ENCODE measurements at places on chromosomes 1 and 21.
A peak's percentile ranks its signal among the peaks of the same experiment; 100 is the strongest.

DNA sequence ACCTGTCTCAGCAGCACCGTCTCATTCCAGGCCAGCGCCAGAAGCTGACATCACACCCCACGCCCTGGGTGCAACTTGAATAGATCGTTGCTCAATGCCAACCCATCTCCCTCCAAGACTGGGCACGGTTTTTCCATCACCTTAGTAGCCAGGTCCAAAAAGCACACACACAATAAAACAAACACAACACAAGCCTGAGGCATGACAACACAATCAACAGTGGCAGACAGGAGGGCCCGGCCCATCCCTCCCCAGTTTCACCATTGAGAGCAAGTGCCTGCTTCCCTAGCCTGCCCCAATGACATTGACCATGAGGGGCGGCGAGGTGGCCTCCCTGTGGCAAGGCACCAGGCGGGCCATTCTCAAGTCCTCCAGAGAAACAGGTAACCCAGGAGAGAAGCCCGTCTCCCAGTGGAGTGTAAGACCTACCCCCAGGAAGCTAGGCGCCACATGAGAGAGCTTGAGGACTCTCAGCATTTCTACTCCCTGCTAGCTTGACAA lies 2.7 kb downstream of the IFFO2 start:
- no peak for DNase-seq

- DNase-seq: no peak
Observed at GRCh38 chr1:161866241-161866640, 100.1 kb downstream of the ATF6 start.

GRCh38 chr21:16983420-16983819 lies 529.4 kb upstream of the CXADR start:
- DNase-seq: no peak

- DNase-seq: no peak
Observed at GRCh38 chr21:29342363-29342957, 43.7 kb downstream of the BACH1 start.

- no peak for DNase-seq
Observed at GRCh38 chr21:28458446-28458845, 534.2 kb downstream of the LTN1 start.

DNA sequence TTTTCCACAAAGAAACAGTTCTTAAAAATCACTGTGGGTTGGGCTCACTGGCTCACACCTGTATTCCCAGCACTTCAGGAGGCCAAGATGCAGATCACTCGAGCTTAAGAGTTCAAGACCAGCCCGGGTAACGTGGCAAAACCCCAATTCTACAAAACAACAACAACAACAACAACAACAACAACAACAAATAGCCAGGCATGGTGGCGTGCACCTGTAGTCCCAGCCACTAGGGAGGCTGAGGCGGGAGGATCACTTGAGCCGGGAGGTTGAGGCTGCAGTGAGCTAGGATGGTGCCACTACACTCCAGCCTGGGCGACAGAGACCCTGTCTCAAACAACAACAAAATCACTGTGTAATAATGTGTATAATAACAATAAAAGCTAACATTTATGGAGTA lies 40.8 kb downstream of the CDCP2 start:
- DNase-seq: no peak

GRCh38 chr1:212179394-212180076 lies 105.7 kb upstream of the PPP2R5A start:
- no peak for DNase-seq

DNA sequence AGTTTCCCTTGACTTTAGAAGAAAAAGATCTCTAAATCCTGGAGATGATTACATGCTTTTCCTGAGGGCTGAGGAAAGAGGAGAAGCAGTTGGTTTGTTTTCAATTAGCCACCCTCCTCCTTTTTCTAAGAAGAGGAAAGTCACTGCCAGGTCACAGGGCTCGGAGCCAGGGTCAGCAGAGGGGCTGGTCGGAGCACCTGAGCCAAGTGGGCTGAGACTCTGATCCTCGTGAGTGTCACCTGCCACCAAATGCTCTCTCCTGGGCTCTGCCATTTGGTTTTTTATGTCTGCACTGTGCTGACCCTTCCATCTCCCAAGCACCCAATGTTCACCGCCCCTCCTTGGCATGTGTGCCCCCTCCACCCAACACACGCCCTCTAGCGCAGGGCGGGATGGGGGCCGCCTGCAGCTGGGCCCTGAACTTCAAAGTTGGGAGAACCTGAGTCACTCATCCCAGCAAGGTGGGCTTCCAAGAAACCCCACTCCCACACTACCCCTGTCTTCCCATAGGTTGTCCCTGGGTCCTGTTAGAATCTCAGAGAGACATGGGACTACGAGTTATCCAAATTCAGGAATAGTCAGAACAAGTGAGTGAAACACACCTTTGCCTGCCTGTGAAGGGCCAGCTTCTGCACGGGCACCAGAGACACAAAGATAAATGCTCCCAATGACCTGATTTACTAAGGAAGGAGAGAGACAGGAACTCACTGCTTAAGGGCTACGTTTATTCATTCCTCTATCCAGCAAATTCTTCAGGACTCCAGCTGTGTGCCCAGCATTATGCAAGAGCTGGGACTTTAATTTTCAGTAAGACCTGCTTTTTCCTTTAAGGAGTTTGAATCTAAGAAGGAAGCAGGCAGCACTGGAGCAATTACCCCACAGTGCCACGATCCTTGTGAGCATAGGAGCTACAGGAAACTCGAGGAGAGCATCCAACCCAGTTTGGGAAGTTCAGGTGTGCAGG lies 127.5 kb downstream of the RHOU start:
- no peak for DNase-seq

DNA sequence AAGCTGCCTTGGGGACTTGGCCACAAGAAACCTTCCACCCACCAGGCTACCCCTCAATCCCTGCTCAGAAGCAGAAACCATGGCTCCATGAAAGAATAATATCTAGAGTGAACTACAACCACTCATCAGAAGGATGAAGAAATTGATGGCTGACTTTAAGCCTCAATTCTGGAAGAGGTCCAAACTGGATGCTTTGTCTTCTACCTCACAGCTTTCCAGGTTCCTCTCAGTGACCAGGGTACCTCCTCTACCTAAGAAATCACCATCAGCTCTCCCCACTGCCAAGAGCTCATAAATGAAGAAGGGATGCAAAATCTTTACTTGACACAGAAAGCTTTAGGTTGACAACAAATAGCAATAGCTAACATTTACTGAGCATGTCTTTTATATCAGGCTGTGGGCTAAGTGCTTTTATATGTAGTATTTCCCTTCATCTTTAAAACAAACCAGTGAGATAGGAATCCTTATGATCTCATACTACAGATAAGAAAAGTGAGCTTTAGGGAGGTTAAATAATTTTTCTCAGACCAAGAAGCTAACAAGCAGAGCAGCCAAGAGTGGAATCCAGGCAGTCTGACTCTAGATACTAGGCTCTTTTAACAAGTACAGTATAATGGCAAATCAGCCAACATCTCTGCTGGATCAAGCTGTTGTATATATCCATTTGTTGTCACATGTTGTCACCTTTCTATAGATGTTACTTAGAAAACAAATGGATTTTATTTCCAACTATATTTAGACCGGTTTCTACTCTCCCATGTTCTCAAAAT lies 243.0 kb upstream of the SGIP1 start:
- DNase-seq: no peak

DNA sequence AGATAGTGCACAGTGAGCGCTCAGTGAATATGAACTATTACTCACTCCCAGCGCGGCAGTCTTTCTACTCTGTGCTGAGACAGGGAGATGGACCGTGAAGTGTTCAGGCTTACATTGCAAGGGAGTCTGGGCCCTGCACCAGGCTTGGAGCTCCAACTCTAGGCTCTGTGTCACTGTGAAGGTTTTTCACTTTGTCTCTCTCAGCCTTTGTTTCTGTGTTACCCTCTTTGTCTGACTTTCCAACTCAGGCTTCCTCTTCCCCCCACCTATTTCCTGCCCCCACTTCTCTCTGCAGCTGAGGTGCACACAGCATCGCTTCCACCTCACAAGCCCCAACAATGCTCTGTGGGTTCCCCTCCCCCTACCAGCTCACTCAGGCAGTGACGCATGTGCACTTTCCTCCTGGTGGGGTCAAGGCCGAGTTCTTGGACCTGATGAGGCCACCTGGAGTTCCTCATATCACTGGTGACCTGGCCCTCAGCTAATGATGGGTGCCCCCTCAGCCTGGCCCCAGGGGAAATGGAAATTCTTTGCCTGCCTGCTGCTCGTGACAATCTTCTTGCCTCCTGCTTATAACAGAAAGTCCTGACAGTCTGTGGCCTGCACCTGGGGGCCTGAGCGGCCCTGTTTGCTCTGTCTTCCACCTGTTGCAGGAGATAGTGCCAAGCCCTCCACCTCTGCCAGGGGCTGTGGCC lies 1.1 kb upstream of the LCK start:
- no peak for DNase-seq

GRCh38 chr1:70072231-70072751 lies 133.1 kb downstream of the LRRC40 start:
- DNase-seq: no peak

GRCh38 chr1:210328032-210328745 lies 513 bp upstream of the HHAT start:
- no peak for DNase-seq

GRCh38 chr1:232965912-232966217 lies 15.5 kb downstream of the NTPCR start:
- DNase-seq: no peak

DNA sequence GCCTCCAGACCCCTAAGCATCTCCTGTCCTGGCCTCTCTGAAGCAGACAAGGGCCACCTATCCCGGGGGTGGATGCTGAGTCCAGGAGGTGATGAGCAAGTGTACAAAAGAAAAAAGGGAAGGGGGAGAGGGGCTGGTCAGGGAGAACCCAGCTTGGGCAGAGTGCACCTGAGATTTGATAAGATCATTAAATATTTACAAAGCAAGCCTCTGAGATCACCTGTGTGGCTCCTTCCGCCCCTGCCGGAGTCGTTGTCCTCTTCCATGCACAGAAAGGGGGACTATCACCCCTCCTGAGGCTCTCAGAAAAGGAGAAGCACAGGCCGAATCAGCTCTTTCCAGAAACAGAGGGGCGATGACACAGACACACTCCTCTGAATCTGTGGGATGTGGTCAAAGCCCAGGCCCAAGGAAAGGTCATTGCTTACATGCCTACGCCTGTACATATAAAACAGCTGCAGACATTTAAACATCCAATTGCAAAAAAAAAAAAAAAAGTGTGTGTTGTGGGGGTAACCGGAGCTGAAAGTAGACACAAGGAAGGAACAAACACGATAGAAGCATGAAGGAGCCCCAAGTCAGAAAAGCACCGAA lies 30.9 kb downstream of the PRSS38 start:
- no peak for DNase-seq

- DNase-seq: no peak
Observed at GRCh38 chr1:156491151-156491949, 9.2 kb downstream of the MEF2D start.

DNA sequence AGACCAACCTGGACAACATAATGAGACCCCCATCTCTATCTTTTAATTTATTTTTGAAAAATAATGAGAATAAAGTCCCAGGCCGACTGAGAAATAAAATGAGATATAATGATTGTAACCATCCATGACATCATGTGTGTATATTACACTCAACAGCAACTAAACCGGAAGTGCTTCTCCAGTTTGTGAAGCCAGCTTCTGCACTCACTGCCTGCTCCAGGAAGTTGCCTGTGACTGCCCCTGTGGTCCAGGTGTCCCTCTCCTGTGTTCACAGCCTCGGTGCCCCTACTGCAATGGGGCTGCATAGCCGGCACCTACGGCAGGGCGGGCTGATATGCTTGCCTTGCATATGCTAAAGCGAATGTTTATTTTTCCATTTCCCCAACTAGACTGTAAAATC lies 68.3 kb downstream of the SSBP3 start:
- no peak for DNase-seq

GRCh38 chr1:237258871-237259270 lies 216.9 kb downstream of the RYR2 start:
- DNase-seq: no peak

GRCh38 chr1:42730988-42731387 lies 9.0 kb downstream of the CLDN19 start:
- peak; percentile 69 for DNase-seq

- DNase-seq: no peak
Observed at GRCh38 chr1:92123868-92124267, 43.7 kb downstream of the BTBD8 start.

DNA sequence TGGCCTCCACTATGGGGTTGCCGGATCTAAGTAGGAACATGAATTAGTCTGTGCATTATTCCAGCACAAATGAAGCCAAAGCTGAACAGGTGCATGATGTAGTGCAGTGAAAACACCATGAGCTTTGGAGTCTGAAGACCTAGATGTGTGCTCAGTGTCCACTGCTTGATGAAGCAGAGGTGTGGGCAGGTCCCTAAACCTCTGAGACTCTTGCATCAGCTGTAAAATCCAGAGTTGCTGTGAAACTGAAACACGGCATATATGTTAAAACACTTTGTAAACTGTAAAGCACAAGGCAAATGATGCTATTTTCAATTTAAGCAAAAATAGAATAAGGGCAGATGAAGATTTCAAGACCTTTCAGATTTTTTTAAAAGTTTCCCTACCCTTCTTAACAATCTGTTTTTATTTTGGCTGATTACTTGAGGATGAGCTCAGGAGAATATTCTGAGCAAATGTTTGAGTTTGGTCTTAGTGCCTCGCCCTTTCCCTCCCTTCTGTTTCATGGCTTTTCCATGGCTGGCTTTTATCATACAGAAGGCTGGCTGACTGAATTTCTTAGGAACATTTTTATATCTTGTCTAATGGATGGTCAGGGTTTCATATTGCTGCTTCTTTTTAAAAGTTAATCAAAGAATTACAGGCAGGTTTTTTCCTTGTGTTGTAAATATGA lies 221.8 kb downstream of the NTNG1 start:
- no peak for DNase-seq

GRCh38 chr1:226109829-226110248 lies 47.3 kb downstream of the H3-3A start:
- DNase-seq: peak; percentile 35

DNA sequence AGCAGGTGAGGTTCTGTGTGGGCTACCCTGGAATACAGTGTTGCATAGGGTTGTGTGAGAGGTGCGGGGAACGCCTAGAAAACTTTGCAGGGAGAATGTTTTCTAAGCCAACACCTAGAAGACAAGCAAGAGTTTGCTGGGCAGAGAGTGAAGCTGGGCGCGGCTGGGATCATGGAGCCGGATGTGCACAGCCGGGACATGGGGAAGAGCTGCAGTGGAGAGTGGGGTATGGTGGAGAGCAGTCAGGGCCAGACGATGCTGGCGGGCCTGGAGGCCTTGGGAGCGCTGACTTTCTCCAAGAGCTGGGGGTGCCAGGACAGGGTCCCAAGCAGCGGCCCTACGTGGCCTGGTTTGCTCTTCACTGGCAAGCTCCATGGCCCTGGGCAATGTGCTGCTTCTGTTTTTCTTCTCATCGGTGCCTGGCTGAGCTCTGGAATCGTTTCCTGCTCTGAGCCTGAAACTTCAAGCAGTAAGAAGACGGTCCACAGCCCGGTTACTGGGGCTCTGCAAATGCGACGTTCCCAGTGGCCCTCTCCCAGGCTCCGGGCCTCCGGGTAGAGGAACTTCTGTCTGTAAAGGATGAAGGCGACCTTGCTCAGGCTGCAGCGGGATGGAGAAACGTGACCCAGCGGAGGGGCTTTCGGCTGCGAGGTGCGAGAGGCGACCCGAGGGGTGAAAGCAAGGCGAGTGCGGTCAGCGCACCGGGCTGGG lies 51.9 kb upstream of the CD34 start:
- peak; percentile 28 for DNase-seq

- DNase-seq: no peak
Observed at GRCh38 chr1:20409971-20410370, 76.0 kb downstream of the CAMK2N1 start.
